Kasumi-1 (cell line): ENCODE measurements at places on chromosomes 5 and 9.

DNA sequence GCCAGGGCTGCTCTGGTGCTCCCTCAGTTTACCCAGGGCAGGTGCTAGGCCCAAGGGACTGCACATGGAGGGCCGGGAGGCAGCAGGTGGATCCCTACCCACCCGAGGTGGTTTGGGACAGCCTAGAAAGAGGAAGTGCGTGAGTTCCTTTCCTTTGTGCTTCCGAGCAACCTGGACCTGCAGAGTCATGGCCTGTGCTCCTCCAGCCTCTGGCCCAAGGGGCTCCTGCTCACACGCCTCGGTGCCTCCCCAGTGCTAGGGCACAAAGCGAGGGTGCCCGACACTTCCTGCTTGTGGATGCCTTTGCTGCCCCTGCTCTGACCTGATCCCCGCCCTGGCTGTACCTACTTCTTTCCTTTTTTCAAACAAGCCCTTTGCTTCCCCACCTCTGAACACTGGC lies 79.3 kb downstream of the RXRA start:
- peak; percentile 29 for DNase-seq

- peak; percentile 49 for DNase-seq
Measured at GRCh38 chr5:173888473-173889131, 453 bp downstream of the CPEB4 start.

DNA sequence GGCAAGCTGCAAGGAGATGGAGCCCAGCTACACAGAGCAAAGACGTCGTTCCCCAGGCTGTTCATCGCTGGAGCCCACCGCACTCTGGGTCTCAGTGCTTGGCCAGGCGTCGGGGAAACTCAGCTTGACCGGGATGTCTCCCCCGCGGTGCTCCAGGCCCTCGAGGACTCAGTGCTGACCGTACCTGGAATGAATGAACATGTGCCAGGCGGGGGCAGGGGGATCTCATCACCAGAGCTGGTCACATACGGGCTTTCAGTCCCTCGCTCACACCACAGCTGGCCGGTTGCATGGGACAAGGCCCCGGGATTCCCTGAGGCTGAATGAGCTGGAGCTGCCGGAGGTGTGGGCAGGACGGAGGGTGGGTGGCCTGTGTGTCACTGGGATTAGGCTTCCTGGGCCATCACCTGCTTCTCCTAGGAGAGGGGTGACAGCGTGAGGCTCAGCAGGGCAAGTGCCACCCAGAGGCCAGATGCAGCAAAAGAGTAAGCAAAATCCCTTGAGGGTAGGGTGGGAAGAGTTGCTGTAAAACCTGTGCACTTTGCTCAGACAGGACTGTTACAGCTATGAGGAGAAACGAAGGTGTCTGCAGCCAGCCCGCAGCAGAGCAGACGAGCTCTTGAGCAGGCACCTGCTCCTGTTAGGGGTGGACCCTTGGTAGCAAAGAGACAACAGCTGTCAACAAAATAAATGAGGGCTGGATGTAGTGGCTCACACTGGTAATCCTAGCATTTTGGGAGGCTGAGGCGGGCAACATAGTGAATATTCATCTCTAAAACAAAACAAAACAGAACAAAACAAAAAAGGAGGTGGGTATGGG lies 70.7 kb upstream of the RAPGEF1 start:
- peak; percentile 6 for DNase-seq

DNA sequence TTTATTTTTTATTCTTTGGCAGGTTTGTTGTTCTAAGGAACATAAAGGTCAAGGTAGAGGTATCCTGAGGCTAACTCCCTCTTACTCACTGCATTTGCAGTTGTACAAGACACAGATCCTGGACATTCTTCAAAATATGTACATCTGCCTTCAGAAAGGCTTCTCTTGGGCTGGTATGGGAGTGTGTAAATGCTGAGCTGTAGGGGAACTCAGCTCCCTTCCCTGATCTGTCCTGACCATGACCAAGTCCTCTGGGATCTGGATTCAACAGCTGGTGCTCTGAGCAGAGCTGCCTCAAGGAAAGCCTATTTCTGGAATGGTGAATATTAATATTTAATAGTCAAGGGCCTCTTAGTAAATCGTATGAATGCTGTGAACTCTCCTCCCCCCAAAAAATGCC lies 117.4 kb downstream of the PRKACG start:
- no peak for DNase-seq

- DNase-seq: no peak
Measured at GRCh38 chr5:145948921-145949320, 12.5 kb downstream of the SH3RF2 start.

DNA sequence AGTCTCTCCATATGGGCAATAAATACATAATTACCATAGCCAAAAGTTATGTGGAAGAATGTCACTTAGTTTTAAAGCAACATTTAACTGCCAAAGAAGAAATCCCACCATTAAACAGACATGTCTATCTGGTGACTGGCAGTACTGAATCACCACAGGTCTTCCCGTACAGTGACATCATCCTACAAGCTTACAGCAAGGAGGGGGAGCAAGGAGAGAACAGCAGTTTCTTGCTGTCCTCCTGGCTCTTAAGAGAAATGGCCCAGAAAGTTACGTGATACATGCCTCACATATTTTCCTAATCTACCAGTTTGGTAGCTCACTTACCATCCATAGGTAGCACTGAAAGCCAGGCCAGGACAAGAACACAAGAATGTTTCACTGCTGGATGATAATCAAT lies 671.0 kb downstream of the DMRTA1 start:
- DNase-seq: no peak

DNA sequence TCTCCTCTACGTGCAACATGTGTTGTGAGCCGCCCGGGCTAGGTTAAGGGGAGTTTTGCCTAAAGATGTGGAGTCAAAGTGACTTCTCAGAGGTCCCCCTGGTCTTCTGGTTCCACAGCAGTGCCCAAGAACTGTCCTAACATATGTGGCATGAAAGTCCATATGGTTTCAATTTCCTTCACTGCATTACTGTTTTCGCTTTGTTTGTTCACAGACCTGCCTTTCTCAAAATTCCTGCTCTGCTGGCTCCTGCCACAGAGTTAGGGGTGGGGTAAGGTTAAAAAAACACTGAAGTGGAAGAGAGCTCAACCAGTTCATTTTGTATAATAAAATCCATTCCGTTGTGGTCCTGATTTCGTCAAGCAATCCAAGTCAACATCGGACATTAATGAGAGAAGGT lies 289.4 kb downstream of the DMAC1 start:
- DNase-seq: no peak

DNA sequence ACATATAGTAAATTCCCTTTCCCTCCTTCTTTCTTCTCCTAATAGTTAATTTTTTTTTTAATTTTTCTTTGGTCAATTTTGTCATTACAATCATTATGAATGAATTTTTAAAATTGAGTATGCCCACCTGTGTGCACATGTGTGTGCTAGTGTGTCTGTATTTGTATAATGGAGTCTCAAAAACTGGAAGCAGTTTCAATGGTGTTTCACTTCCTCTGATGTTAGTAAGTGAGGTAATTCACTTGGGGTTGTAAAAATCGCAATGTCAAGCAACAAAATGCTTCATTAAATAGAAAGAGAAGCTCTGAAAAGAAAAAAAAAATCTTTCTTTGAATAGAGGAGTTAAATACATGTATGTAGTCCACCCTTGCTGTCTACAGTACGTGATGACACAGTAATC lies 1467.6 kb upstream of the NUDT12 start:
- no peak for DNase-seq

DNA sequence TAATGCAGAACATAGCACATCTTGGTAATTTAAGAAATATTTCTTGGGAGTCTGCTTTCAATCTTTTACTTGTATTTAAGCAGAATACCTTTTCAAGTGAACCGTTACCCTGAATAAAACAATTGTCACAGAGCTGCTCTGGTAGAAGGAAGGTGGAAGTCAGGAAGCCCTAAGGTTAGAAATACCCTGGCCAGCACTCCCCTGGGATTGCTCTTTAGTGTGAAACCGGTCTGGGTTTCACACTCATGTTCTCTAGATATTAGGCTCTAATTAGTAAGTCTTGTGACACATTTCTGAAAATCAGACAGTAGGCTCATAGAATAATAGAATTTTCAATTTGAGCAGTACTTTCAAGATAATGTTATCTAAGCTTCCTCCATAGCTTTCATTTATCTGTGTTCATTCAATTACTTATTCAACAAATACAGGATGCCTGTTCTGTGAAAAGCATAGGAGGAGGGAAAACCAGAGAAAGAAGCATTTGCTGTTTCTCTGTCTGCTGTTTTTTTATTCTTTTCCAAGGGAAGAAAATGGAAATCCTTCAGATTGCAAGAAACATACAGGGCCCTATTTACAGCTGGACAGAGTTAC lies 825.5 kb downstream of the TLR4 start:
- no peak for DNase-seq

- DNase-seq: no peak
Measured at GRCh38 chr9:34998266-34998665, 8.7 kb downstream of the DNAJB5 start.

- no peak for DNase-seq
Measured at GRCh38 chr5:67437905-67438845, 241.6 kb upstream of the CD180 start.

DNA sequence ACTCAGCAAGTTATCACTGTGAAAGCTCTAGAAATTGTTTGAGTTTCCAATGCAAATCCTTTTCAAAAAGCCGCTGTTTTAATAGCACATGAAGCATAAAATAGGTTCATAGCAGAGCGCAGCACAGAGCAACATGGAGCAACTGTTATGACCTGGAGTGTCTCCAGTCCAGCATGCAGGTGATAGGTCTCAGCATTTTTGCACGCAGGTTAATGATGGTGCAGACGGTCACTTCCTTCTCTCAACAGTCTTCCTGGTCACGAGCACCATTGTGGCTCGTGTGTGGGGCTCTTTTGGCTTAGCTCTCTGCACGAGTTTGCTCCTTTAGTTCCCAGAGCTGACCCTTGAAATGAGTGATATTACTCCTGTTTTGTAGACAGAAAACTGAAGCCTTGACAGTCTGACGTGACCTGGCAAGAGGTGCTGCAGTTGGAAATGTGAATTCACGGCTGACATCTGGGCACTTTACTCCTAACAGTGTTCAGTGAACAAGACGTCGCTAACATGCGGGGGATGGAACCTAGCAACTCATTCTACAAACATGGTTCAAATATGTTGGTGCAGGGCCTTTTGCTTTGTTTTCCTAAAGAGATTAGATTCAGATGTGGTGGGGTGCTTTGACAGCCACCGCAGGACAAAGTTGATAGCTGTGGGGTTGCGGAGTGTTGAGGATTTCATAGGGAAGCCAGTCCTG lies 10.0 kb downstream of the TENT4A start:
- DNase-seq: no peak

- DNase-seq: no peak
Measured at GRCh38 chr5:82821846-82822633, 255.2 kb downstream of the TMEM167A start.

DNA sequence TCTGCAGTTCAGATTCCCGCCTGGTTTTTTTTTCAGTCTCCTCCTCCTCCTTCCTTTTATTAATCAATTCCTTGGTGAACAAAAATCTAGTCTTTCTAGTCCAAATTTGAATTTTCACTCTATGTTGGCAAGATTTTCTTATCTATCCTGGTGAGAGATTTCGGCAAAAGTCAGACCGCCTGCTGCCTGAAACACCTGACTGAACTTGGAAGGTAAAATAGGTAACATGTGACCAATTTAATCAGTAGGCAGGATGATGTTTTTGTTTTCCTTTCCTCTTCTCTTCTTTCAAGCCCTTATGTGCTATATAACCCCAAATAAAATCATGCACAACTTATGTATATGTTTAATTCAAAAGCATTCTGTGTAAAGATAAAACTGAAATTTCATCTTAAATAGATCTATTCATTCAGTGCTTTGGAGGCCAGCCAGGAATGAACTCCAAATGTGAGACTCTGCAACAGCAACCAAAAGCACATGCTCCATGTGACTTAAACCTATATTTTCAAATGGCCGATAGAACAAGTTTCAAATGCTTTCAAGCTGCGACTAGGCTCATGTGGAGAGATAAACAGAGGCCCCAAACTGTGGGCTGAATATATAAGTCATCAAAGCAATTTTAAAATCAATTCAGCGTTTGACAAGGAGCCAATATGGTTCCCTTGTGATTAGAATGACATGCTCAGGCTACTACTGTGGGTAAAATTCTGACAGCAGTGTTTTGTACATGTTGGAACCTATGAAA lies 100.4 kb upstream of the SEMA6A start:
- DNase-seq: no peak

DNA sequence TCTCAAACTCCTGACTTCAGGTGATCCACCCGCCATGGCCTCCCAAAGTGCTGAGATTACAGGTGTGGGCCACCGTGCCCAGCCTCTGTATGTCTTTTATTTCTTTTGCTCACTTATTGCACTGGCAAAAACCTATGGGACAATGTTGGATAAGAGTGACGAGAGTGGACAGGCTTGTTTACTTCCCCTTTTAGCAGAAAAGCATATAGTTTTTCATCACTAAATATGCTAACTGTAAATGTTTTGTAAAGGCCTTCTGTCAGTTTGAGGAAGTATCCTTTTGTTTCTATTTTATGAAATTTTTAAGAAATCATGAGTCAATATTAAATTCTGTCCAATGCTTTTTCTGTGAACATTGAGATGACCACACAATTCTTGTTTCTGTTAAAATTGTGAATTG lies 103.3 kb downstream of the AUH start:
- no peak for DNase-seq

DNA sequence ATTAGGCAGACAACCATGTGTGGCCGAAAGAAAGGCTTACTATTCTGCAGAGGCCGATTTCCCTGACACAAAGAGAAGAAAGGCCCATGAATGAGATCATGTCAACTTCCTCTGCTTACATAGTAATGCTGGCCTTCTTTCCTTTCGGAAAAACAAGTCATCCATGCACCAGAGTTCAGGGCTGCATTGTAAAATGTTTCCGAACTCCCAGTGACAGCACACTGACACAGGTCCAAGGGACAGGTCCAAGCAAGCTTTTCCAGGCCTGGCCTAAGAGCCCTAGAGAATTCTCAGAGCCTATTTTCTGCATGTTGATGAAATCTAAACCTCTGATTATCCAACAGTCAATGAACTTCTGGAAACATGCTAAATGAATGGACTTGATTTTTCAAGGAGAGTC lies 140.9 kb downstream of the ZNF608 start:
- DNase-seq: no peak

DNA sequence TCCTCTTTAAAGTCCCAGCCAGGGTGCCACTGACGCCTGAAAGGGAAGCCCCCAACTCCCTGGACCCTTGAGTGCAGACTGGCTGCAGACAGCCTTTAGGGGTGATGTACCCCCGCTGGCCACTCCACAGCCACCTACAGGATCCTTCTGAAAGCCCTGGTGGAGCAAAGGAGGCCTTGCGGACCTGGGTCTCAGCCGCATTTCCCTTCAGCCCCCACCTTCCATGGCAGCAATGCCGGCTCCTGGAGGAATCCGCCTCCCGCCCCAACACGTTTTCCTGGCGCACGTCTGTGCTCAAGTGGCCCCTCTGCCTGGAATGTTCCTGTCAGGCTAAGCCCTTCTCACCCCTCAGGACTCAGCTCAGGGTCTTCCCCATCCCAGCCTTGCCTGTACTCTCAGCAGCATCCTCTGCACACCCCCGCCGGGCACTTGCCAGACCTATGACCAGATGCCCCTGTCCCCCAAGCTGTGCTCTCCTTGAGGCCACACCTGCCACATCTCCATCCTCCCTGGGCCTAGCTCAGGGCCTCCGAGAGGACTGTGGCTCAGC lies 134.1 kb upstream of the RAPGEF1 start:
- no peak for DNase-seq

- DNase-seq: no peak
Measured at GRCh38 chr9:81597419-81598122, 91.8 kb downstream of the TLE1 start.

- DNase-seq: no peak
Measured at GRCh38 chr9:118414676-118415075, 710.5 kb downstream of the TLR4 start.
